ENCODE measurements at places on chromosomes 3 and 15.

DNA sequence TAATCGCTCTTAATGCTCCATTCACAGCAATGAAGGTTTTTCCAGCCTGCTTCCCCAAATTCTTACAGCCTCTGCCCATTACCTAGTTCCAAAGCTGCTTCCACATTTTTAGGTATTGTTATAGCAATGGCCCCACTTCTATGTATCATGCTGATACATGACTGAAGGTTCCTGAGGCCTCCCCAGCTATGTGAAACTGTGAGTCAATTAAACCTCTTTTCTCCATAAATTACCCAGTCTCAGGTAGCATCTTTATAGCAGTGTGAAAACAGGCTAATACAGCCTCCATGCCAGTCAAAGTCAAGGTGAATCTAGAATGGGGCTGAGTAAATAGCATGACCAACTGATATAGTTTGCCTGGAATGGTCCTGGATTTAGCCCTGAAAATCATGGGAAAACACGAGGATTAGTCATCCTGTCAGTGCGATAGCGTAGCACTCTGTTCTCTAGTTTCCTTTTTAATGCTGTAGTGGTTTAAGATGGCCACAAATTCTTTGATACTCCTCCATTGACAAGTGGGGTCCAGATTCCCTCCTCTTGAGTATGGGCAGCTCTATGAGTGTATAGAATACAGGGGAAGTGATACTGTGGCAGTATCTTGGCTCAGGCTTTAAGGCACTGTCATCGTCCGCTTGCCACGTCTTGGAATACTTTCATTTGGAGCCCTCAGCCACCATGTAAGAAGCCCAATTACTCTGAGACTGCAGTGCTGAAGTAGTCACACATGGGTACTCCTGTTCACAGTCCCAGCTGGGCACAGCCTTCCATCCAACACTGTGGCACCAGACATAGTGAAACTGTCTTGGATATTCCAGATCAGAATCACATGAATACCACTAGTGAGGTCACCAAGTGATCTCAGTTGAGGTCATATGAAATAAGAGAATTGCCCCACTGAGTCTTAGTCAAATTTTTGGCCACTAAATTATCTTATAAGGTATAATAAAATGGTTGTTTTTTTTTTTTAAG is 94.0 kb upstream of the PLCL2 start:
- DNase-seq: no peak

- no peak for DNase-seq
These were observed 28.8 kb downstream of the ST6GAL1 start for GRCh38 chr3:186959029-186959624.

DNA sequence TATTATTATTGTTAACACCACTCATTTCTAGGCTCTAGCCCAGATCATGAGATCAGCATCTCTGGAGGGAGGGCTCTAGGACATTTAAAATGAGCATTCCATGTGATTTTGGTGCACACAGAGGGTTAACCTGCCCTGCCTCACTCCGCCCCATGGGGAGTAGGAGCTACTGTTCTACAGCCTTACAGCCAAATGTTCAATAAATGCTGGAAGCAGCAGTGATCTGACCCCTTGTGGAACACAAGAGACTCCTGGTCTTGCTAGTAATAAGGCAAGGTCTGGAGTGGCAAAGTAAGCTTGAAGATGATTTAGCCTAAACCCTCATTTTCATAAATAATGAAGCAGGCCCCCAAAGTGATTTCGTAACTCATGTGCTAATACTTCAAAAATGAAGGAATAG is 166.4 kb upstream of the EOMES start:
- DNase-seq: no peak

DNA sequence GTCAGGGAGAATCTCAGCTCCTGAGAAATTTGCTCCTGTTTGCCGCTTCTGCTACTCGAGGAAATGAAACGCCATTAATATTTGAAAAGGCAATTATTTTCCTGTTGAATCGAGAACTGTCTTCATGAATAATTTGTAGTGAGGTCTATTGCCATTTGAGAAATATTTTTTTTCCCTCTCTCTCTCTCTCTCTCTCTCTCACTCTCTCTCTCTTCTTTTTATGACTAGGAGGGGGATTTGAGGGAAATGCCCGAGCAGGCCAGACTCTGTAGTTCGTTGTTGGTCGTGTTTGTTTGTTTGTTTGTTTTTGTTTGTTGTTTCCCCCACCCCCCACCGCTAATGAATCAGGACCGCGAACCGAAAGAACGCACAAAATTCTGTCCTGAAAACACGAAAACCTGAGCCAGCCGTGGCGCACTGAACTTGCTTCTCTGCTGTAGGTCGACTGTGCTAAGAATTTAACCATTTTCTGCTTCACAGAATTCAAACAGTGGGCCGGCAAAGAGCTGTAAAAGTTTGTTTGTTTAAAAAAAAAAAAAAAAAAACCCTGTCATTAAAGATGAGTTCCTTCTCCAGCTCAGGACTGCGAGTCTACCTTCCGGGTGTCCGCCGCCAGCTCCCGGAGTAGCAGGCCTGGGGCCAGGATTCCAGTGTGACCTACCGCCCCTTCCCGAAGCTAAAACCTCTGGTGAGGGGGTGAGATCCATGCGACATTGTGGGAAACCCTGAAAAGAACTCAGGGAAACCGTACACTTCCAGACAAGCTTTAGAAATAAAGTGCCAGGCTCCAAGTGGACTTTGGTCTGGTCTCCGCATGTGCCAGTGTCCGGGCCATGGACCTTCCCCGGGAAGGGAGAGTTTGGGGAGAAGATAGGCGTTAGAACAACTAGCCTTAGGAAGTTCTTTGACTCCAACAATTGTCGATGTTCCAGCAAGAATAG is 12.1 kb downstream of the ZIC4 start:
- DNase-seq: no peak

- DNase-seq: no peak
These were observed 87.1 kb downstream of the ANO10 start for GRCh38 chr3:43534675-43535074.

- no peak for DNase-seq
These were observed 264.7 kb upstream of the NECTIN3 start for GRCh38 chr3:110806924-110807323.

GRCh38 chr15:47724346-47724745 is 7.0 kb downstream of the SEMA6D start:
- DNase-seq: no peak

Data from RPMI8226 (cell line).